ENCODE measurements at places on chromosomes 11 and 22. TPM values are rescaled to one million over a fixed set of nuclear protein-coding genes. Genes with fewer than 3 reads are reported as not detected.
A peak's percentile ranks its signal among the peaks of the same experiment; 100 is the strongest.

The SAA2 gene
- not detected for polyA plus RNA-seq

The DDI1 gene
- not detected for polyA plus RNA-seq

The HSPB2 gene
- 8.4 TPM for polyA plus RNA-seq

DNA sequence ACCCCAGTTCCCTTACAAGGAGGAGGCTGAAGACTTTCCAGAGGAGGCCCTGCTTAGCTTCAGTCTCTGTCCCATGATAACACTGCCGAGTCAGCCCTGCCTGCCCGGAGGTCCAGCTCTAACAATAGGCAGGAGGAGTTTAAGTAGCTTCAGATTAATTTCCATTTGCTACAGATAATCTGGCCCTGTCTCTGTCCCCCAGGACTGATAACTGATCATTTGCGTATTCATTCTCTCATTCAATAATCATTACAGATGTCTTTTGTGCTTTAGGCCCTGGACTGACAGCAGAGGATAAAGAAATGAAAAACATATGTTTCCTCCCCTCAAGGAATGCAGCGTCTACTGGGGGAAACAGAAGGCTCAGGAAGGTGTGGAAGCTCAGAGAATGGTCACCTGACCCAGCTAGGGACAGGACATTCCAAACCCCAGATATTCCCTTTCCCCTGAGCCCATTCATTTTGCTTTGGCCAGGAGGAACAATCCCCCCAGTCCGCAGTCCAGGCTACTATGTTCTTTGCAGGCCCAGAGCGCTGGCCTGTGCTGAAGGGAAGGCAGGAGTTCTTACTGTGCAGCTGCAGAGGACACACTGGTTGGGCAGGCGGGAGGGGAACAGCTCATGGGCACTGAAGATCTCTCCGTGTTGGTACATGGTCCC lies 20.8 kb downstream of the CHRDL2 start:
- DNase-seq, result peak; percentile 72

GRCh38 chr22:49967706-49968208 lies 7.2 kb downstream of the PIM3 start:
- DNase-seq, result peak; percentile 37

DNA sequence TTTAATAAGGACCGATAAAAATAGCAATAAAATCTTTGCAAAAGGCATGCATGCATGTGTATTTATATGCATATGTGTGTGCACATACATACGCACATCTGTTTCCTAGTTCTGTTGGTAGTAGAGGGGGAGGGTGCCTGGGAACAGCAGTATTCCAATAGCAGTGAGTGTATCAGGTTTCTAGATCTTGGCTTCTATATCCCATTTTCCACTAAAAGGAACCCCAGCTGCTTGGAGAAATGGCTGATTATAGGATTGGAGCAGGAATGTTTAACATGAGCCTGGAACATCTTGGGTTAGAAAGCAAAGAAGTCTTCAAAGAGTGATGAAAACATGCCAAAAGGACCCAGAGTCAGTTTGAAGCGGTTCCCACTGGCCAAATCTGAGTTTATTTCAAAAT lies 21.0 kb downstream of the TNRC6B start:
- no peak for DNase-seq

DNA sequence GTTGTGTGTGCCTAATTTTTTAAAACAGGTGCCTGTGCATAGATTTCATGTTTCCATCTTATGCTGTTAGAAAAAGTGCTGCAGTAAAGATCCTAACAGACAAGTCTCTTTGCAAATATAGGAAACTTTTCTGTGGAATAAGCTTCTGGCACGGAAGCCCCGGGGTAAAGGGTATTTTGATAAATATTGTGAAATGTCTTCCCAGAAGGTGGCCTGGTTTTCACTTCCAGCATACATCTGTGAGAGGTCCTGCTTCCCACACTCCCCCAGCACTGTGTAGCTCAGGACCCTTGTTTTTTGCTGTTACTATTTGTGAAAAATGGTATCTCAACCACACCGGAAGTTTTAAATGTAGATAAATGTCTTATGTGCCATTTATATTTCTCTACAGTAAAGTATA lies 14.5 kb downstream of the ST3GAL4 start:
- no peak for DNase-seq

DNA sequence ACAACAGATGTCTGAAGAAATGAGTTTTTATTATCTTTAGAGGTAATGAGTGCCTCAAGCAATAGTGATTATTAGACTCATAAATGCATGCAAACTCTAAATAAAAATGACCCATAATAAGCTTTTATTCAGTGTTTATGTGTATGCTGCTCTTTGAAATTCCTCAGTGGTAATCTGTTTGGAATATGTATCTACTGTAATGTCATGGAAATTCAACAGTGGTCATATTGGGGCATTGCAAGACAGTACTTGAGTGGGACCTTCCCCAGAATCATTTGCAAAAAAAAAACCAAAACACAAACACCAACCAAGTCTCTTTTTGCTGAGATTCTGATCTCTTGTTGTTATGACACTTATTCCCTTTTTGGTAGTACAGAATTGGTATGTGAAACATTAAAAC lies 35.0 kb downstream of the DNAJC24 start:
- DNase-seq, result no peak

GRCh38 chr11:13031349-13031748 lies 22.2 kb downstream of the RASSF10 start:
- DNase-seq, result no peak

DNA sequence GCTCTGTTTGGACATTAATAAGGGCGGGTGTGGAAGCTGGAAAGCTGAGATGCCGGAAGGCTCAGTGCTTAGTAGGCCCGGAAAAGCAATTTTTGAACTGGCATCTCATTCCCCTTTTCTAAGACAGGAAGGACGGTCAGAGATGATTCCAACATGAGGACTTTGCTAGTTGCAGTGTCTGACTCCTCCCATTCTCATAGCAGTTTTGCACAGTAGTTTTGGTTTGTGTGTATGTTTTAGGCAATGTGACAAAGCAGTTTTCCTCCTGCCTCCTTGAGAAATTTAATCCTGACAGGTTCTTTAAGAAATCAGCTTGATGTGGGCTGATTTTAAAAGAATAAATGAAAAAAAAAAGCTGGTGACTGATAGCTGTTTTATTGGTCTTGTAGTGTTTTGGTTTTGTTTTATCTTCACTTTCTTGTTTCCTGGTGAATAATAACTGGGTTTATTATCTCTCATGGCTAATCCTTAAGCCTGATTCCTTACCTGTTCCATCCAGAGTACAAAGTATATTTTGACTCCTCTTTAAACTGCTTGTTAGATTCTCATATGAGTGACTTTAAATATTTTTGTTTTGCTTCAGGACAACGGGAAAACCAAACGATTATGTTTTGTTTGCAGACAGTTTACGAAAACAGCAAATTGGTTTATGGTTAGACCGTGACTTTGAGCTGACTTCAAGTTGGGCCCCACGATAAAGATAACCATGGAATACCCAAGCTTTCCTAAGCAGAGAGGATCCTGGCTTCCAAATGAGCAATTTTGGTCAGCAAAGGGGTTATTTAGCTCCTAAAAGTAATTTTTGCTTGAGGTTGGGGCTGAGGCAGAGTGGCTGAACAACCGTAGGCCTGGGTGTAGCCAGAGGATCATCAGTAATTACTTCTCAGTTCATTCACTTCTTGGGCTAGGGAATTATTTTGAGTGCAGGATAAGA lies 3.4 kb downstream of the PTPRJ start:
- DNase-seq, result peak; percentile 74

GRCh38 chr22:22836635-22837034 lies 51.0 kb upstream of the IGLL5 start:
- peak; percentile 19 for DNase-seq
